ENCODE measurements at places on chromosomes 5 and 9.

GRCh38 chr5:13322769-13323168, 621.7 kb downstream of the DNAH5 start:
- no peak for DNase-seq

DNA sequence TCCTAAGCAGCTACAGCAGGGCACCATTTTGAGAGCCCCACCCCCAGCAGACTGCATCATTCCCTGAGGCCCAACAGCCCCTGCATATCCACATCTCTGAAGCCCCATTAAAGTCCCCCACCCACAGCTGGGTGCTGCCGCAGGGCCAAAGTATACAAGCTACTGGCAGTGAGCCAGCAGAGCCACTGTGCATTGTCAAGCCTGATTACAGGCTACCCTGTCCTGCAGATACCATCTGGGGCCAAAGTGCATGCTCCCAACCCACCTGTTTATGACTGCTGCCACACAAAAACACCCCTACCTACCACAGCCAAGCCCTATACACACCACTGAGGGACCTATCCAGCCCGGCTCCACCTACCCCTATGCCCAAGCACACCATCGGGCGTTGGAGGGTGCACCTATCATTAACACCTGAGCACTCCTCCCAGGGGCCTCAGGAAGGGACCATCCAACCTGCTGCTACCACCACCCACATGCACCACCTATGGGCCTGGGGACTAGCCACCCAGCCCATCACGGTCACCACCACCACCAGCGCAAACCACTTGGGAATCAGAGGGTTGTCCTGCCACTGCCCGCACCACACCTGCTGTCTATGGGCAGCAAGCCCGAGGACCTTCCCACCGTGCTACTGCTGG, 105.0 kb downstream of the PLPP1 start:
- no peak for DNase-seq

- no peak for DNase-seq
Measured at GRCh38 chr5:159737263-159737662, 179.0 kb upstream of the ADRA1B start.

DNA sequence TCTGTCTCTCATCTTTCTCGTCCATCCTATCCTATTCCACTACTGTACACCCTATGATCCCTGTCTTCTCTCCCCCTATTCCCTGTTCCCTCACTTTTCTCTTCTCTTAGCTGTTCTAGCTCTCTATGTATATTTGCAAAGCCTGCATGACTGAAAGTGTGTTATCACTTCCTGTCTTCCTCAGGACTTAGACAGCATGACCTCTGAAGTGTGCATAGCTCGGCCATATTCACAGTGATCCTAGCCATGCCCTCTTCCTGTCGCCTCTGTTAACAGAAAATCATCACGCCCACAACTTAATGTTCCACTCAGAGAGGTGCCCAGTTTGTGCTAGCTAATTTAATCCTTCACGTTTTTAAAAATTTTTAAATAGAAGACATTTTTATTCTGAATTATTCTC, 35.8 kb upstream of the CDH6 start:
- DNase-seq, result no peak

Data from GM13976 (cell line).